GM04504 (cell line): ENCODE measurements at places on chromosomes 7 and 10.

DNA sequence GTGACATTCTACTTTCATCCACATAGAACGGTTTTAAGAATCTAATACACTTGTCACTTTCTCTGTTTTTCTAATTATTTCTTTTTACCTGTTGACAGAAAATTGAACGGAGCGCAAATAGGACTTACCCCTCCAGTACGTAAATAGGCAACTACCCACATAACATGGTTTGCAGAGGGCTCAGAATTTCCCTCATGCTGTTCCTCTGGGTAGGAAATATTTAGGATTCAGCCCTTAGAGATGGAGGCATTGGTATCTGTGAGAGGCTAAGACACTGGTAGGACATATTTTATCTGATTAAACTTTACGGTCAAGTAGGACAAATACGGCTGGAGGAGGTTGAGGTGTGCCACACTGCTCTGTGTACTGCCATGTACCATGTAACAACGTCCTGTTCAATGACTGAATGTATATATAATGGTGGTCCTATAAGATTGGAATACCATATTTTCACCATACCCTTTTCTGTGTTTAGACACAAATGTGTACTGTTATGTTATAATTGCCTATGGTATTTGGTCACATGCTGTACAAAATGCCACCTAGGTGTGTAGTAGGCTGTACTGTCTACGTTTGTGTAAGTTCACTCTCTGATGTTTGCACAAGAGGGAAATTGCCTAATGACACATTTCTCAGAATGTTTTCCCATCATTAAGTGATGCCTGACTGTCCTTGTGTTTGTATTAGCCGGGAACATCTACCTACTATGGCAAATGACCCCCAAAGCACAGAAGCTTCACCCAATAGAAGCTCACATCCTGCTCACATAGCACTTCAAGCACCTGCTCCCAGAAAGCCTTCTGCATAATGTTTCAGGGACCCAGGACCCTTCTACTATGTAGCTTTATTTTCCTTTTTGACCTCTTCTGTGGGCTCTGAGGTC is 429.4 kb upstream of the AKR1E2 start:
- no peak for DNase-seq

GRCh38 chr7:80515298-80515697 is 3.4 kb upstream of the GNAT3 start:
- DNase-seq = no peak

DNA sequence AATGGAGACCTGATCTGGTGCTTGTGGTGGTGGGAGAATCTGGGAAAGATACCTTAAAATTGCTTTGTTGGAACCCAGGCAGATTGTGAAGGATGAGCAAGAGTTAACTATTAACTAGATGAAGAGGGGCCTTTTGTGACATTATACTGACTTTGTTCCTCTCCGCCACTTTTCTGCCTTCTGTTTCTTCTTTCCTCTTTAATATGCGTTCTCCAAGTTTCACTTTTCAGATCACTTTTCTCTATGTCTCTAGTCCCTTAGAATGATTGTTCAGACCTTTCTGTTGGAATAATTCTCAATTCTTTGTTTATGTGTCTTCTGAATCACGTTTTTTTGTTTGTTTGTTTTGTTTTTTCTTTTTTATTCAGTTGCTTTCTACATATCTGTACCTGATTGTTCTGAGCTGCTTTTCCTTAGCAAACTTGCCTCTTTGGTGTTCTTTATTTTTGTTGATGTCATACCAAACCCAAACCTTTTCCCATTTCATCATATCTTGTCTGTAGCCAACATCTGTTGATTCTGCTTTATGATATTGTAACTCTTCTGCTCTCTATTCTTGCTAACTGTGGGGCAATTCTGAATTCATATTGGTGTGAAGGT is 2.8 kb downstream of the BMPR1A start:
- DNase-seq = no peak

DNA sequence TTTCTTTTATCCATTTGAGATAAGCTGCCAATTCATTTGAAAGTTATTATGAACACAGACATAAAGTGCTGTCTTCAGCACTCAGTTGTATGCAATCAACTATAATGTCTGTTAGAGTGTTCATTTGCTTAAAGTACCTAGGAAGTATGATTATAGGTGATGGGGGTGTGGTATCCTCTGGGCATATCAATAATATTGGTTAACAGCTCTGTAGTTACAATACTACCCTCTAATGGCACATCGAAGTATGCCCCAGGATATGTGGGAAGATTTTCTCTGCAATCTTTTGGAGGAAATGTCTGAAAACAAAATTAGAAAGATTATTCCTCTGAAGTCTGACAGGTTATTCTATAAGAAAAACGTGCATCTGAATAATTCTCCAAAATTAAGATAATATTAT is 429.7 kb downstream of the ARL4A start:
- DNase-seq = no peak

- DNase-seq = no peak
Observed at GRCh38 chr7:131591687-131592319, 35.4 kb upstream of the PODXL start.

DNA sequence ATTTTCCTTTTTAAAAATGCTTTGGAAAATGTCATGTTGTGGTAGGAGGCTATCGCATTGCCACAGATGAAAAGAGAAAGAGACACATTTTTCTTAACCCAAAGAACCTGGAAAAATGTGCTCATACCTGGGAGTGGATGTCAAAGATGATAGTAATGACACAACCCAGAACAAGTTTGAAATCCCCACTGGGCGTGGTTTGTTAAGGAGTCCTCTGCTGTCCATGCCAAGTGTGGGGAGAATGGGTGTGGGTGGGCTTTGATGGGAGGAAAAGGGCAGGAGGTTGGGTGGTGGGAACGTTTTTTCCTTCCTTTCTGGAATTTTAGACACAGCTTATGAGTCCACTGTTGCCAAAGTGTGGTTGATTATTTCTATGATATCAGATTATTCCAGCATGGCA is 10.9 kb downstream of the OPTN start:
- no peak for DNase-seq

DNA sequence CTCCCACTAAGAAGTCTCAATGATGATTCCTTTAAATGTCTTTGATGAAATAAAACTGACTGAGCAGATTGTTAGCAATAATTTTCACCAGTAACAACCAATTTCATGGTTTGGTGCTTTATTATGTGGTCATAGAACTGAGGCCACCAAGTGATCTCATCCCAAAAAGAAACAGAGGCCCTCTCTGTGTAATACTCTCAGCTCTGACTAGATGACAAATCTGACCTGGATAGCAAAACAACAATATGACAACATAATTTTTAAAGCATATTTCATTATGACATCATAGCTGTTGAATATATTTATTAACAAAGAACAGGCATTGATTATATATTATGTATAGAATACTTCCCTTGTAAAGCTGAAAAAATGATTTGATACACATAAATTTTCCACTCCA is 5.9 kb downstream of the SEMA3E start:
- DNase-seq = no peak

DNA sequence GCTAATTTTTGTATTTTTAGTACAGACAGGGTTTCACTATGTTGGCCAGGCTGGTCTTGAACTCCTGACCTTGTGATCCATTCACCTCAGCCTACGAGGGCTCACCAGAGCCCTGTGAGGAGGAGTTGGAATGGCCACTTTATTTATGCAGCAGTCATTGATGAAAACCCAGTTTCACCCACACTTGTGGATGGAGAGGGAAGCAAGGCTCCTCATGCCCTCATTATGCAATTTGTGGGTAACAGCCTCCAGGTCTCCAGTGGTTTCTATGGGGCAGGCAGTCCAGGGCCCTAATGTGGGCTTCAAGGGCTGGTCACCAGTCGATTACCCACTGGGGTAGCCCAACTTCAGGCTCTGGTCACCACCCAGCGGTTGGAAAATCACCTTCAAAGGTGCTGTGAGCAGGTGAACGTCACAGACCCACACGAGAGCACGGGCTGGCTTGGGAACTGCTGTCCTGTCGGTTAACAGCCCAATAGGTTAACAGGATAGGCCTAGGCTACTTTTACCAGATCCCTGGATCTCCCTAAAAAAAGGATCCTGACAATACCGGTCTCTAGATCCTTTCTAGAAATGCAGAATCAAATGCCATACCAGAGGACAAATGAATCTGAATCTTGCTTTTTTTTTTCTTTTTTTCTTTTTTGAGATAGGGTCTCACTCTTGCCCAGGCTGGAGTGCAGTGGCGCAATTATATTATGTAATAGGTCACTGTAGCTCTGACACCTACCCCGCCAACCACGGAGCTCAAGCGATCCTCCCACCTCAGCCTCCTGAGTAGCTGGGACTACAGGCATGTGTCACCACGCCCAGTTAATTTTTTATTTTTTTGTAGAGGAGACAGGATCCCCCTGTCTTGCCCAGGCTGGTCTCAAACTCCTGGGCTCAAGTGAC is 97.8 kb downstream of the SLC37A3 start:
- no peak for DNase-seq
